ENCODE measurements at places on chromosomes 3 and 15.

DNA sequence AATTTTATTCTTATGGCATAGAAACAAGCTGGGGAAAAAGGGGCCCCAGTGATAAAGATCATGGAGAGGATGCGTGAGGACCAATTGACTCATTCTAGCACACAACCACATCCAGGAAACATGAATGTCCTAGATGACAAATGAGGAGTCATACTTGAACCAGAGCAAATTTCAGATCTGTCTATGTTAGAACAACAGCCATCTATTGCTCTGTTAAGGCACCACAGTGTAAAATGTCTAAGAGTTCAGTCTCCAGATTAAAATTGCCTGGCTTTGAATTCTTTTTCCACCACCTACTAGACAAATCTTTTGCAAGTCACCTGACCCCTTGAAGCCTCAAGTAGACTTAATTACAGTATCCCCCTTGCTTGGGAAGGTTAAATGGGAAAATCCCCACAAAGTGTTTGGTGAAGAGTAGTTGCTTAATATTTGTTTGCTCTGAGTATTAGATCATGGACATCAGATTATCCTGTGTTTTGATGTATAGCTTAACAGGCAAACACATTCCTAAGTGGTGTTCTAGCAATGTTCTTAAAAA, 258.7 kb upstream of the TGFBR2 start:
- peak; percentile 30 for DNase-seq

DNA sequence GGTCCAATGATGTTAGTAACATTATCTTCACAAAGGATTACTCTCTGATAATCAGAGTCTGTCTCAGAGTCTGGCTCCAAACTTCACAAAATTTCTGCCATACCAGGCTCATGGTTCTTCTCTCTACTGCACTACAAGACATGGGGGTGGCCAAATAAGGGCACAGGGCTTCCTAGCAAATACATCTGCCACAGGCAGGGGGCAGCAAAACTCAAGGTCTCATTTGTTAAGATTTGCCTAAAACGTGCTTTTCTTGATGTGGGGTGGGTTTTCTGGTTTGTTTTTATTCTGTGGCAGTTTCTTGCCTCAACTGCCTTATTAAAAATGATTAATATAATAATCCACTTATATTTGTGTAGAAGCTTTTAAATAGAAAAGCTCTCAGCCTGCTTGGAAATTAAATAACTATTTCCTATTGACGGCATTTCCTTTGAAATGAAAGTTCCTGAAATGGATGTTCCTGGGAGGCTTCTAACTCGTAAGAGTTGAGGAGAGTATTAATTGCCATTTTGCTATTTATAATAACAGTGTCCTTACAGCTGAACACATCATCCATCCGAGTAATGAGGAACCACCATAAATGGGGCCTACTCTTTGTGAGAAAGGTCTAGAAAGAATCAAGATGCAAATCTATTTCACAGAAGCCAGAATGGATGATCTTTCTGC, 53.8 kb downstream of the SST start:
- peak; percentile 73 for DNase-seq

- DNase-seq: no peak
Observed at GRCh38 chr3:81255463-81255862, 506.0 kb downstream of the GBE1 start.

- DNase-seq: no peak
Observed at GRCh38 chr3:38317192-38317759, 29.3 kb upstream of the XYLB start.

DNA sequence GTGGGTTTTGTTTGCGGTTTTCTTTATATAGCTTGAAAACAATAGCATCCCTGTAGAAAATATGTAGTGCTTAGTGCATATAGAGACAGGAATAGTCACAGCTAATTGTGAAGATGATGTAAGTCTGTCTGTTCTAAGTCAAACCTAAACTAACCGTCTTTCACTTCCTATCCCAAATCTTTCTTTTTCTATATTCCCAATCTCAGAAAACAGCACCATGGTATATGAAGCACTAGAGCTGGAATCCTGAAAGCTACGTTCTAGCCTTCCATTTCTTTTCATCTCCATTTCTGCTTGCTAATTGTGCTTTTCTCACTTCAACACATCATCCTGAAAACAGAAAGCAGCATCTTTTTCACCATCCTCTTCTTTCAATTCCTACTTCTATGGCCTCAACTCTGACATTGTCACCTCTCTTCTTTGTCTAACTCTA, 1235.5 kb downstream of the ROBO2 start:
- no peak for DNase-seq

DNA sequence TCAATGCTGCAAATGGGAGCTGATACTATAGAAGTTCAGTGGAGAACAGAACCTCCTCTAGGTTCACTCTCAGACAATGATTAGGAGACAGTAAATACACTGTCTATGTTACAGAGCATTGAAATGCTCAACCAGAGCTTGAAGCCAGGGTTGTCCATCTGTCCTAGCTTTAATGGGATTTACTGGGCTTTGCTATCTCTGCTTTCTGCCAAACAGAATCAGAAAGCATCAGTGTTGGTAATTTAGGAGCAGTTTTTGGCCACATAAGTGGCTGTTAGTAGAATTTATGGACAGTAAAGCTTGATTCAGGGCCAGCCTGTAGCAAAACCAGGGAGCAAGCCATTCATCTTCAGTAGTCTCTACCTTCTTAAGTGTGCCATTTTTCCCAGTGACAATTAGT, 396.3 kb downstream of the LSAMP start:
- DNase-seq: no peak

DNA sequence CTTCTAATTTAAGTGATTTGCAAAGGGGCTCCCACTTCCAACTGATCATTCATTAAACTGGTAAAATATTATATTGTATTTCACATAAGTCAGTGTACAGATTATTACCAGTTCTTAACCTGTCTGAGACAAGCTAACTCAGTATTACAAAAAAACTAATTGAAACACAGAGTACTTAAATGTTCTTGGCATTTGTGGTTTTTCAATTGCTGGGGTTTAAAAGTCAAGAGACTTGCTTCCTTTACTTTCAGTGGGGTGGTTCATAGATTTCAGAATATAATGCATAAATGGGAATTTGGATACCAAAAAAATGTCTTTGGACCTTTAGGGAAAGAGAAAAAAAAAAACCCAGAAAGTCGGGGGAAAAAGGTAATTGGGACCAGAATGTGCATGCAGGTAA, 85.0 kb downstream of the ATP10A start:
- no peak for DNase-seq

- DNase-seq: no peak
Observed at GRCh38 chr3:194973366-194974000, 287.8 kb downstream of the FAM43A start.

GRCh38 chr3:112114576-112115160, 18.4 kb downstream of the GCSAM start:
- DNase-seq: no peak

Data from COLO829 (cell line).